Common myeloid progenitor, CD34-positive (primary cell): ENCODE measurements at places on chromosomes 12 and 14.

GRCh38 chr12:6470375-6471163, at the start of gene VAMP1:
Gene VAMP1, minus strand, starts transcription at chr12:6470677. Its CDS starts 146 bp downstream, at chr12:6470531.
- peak; percentile 95 for DNase-seq

GRCh38 chr12:19757317-19757877, 318.1 kb downstream of the AEBP2 start:
- peak; percentile 28 for DNase-seq

DNA sequence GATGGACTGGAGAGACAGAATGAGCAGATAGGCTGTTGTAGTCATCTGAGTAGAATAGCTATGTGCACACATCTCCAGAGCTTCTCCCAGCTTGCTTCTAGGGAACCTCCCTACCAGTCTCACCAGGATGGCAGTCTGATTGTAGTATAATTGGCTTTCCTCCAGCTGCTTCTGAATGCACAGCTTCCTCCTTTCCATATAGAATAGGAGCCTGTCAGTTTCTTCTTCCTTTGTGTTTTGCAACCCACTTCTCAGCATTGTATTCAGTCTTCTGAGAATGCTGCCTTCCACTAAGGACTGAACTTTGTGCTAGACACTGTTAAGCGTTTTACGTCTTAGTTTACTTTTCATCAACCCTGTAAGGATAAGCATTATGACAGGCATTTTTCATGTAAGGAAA, 2.2 kb upstream of the CSAD start:
- no peak for DNase-seq

- DNase-seq = no peak
Measured at GRCh38 chr12:2462087-2462486, 332.7 kb upstream of the FKBP4 start.

DNA sequence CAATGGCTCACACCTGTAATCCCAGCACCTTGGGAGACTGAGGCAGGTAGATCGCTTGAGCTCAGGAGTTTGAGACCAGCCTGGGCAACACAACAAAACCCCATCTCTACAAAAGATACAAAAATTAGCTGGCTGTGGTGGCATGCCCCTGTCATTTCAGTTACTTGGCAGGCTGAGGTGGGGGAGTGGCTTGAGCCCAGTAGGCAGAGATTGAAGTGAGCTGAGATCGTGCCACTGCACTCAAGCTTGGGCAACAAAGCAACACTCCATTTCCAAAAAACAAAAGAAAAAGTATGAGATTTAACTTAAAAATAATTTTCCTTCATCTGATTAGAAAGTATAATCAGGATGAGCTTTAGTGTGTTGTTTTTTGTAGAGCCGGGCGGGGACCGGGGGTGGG, 47.9 kb upstream of the BCAT1 start:
- DNase-seq = no peak
